A549 treated with RU486 at 1 μM for 4 hours (cell line): ENCODE measurements at places on chromosomes 5 and 9. TPM values are rescaled to one million over a fixed set of nuclear protein-coding genes. Genes with fewer than 3 reads are reported as not detected.

The NUTM2F gene
- total RNA-seq, result not detected in 5 replicates

The CYLC2 gene
- total RNA-seq, result not detected in 5 replicates

The GAPT gene
- total RNA-seq, result not detected in 5 replicates

The OTULINL gene
- total RNA-seq, result 4.8 to 6.9 TPM (median 6.2 TPM) in 5 replicates

The GPR151 gene
- not detected in 5 replicates for total RNA-seq

The AGXT2 gene
- total RNA-seq, result not detected in 5 replicates

The IRX1 gene
- not detected in 5 replicates for total RNA-seq

The DNAH5 gene
- total RNA-seq, result 1.2 to 1.5 TPM (median 1.4 TPM) in 5 replicates

The CBY3 gene
- total RNA-seq, result not detected in 5 replicates

The DMRTA1 gene
- total RNA-seq, result 0.82 to 1.1 TPM (median 0.84 TPM) in 5 replicates

The BHMT2 gene
- 0.15 TPM in 1 of 5 replicates, not detected in the others for total RNA-seq

The DOCK2 gene
- total RNA-seq, result 1.4 to 4.0 TPM (median 2.4 TPM) in 5 replicates

The HSD17B3 gene
- total RNA-seq, result 0.17 TPM in 1 of 5 replicates, not detected in the others

The CCIN gene
- not detected in 5 replicates for total RNA-seq
